ENCODE measurements at places on chromosomes 3 and 15.

- DNase-seq: no peak
Measured at GRCh38 chr3:131794766-131795388, 239.9 kb downstream of the CPNE4 start.

GRCh38 chr3:48661501-48662144 is 1.1 kb downstream of the CELSR3 start:
- DNase-seq: no peak

DNA sequence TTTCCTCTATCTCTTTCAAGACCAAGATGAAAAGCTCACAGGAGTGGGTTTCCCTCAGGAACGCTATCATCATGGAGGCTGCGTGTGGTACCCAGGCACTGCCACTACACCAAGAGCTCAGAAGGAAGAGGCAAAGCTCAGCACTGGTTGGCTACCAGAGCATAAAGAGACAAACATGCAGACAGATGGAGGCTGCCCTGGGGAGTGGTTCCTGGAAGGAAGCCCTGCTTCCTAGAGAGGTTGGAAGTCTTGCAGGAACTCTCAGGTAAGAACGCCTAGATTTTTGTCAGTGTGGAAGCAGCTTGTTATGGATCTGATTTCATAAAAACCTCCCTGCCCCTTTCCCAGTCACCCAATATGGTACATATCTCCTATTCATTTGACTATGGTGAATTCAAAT is 49.9 kb upstream of the ADCY5 start:
- DNase-seq: no peak

DNA sequence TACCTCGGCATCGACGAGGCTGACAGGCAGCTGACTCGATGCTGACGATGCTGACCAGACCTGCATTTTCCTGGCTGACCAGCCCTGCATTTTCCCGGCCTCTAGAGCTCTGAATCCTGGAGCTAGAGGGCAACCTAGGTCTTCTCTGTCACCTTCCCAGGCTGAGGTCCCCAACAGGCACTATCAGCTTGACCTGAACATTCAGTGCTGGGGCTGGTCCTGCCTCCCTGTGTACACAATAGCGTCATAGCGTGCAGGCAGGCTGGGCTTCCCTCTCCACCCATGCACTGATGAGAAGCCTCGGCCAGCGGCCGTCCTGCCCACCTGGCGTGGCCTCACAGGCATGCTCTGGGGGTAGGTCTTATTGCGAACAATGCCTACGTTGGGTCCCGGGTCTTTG is 62.3 kb upstream of the SNRPA1 start:
- no peak for DNase-seq

DNA sequence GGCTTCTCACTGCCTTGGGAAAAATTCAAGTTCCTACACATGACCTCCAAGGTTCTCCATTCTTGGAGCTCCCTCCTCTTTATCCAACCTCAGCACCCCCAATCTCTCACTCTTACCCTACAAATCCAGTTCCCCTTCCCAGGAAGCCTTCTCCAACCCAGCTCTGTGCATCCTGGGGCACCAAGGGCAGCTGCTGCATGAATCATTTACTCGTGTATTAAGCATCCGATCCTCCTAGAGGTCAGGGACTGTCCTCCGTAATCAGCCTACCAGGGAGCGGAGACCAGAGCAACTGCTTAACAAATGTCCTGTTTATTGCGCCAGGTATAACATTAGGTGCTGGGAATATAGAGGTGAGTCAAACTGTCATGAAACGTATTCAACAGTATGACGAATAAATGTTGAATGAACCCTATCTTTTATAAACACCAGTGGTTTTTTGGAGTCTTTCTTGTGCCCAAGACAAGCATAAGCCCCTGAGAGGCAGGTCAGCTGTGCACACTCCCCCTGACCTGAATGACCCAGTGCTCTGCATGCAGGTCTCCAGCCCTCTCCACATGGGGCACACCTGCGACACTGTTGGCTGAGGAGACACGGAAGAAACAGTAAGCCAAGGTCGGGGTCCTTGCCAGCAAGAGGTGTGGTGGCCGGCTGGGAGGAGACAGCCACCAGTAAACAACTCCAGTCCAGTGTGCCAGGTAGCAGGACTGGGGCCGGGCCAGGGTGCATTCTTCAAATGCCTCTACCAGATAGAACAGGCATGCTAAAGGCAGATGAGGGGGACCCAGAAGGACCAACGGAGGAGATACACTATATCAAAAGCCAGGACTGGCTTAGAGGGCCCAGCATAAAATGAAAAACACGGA is 27.6 kb downstream of the ANP32A start:
- no peak for DNase-seq

DNA sequence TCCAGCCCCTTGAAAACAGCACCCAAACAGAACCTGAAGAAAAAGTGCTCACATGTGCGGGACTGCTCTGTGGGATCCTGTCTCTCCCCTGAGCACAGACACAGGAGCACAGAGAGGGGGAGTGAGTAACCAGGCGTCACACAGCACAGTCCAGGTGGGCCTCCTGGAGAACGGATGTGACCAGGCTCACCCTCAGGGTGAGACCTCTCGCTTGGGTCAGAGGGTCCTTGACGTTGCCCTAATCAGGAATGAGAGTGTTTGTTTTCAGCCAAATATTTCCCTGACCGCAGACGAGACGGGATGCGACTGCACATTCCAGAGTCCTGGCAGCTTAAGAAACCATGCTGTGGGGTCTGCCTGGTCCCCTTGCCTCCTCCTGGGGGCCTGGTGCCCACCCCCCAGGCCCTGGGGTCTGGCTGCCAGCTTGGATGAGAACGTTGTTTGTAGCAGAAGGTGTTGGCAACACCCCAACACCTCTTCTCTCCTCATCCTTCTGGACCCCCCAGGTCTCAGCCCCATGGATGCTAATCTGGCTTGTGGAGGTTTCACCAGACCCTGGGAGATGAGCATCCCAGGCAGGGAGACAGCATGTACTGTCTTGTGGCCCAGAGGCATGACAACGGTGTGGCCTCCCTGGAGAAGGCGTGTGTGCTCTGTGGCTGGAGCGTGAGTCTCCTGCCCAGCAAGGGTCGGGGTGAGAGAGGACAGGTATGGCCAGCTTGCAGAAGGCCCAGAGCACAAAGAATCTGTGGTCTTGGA is 42.1 kb upstream of the SLC6A6 start:
- DNase-seq: no peak

GRCh38 chr3:191094057-191094845 is 104.8 kb upstream of the OSTN start:
- DNase-seq: no peak

DNA sequence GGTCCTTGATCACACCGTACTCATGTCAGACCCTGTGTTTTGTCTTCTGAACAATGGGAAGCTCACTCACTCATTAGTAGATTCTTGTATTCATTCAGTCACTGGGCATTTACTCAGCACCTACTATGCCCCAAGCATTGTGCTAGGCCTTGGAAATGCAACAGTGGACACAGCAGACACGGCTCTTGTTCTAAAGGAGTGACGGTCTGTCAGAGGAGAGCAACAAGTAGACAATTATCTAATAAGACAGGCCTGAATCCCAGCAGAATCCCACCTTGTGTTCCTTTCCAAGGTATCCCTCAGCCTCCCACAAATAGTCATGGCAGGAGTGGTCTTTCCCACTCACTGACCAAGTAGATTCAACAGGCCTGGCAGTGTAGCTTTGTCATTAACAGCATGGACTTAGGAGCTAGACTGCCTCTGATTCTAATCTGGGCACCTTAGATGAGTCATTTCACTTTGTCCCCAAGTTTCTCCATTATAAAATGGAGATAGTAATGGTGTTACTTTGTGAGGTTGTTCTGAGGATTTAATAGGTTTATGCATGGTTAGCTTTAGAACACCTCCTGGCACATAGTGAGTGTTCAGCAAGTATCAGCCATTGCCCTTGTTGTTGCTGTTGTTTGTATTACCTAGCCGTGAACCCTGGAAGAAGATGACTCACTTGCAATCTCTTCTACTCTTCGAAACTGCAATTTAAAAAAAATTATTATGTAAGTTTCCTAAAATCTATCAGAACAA is 69.1 kb downstream of the SSUH2 start:
- no peak for DNase-seq

DNA sequence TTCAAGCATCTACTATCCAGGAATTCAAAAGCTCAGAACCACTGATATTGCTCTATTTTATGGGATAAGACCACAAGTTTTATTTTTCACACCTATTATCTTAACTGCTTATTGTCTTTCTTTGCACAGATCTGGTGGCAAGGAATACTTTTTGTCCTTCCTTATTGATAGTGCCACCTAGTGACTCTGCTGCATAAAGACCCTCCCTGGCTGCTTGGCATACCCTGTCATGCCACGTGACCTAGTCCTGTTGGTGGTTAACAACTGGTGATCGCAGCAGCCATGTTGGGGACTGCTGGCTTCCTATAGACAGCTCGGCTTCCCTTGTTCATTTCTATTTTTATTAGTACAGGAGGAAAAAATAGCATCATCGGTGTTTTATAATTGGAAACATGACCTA is 236.3 kb downstream of the MEX3B start:
- DNase-seq: no peak

DNA sequence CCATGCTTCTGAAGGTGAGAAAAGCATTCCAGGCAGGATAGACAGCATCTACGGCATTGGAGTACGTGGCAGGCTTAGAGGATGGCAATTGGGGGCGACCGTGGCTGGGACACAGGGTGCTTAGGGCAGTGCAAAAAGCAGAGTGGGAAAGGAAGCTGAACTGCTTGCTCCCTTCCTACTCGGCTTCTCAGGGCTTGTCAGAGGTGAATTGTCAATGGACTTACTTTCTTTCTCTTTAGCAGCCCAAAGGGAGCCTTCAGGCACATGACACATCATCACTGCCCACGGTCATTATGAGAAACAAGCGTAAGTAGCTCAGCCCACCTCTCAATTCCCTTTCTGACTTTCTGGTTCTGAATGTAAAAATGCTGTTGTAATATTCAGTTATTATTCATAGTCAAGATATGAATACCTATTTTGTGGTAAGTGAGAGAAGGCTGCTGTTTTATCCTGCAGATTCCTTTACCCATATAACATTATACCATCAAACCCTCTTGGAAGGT is 84.3 kb downstream of the KLHL25 start:
- DNase-seq: no peak

- DNase-seq: no peak
Measured at GRCh38 chr3:164550857-164551256, 527.4 kb downstream of the SI start.

GRCh38 chr3:95899911-95900310 is 914.5 kb upstream of the EPHA6 start:
- DNase-seq: no peak

GRCh38 chr3:193938613-193939012 is 197.3 kb upstream of the HES1 start:
- no peak for DNase-seq

DNA sequence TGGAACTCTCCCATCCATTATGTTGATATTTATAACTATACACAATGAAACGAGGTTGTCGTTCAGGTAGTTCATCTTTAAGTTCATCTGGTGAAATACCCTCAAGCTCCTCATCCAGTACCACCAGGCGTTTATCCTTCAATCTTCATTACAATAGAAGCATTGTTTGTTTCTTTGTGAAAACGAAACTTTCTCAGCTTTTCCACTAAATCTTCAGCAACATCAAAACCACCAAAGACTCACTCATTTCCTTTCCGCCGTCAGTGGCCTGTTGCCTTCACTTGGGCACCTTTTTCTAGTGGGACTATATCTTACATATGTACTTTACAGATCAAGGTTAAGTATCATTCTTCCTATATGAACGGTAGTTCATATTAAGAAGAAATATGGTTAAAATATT is 44.1 kb upstream of the TFG start:
- DNase-seq: no peak

GRCh38 chr3:127162947-127163645 is 29.8 kb upstream of the PRR23E start:
- no peak for DNase-seq

GRCh38 chr3:10758304-10759037 is 57.6 kb upstream of the SLC6A11 start:
- peak; percentile 17 for DNase-seq

GRCh38 chr15:92288755-92289154 is 104.9 kb upstream of the ST8SIA2 start:
- DNase-seq: no peak

DNA sequence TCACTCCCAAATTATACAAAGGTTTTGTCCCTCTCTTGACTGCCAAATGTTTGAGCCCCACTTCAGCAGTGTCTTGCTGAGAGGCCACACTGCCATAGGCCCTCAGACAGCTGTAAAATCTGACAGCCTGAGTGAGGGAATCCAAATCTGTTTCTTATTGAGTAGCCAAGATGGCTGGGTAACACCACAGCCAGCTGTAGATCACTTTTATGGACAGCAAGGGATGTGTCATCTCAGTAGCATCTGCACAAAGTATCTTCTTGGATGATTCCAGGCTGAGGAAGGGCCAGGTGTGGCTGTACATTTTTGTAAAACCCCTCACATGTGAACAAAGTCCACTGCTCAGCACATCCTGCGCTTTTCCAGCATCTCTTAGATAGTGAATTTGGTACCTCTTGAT is 237.0 kb upstream of the LRTM1 start:
- no peak for DNase-seq

DNA sequence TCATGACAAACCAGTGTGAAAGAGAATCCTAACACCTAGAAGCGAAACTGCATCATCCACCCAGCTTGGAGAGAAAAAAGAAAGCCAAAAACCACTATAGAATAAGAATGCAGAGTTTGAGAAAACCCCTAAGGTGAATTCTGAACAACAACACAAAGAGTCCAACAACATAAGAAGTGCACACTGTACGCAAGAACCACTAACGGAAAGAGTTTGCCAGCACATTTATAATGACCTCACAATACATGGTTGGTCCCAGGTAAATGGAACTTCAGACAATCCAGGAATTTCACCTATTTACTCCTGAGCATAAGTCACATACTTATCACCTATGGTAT is 128.3 kb upstream of the BHLHE40 start:
- no peak for DNase-seq

- no peak for DNase-seq
Measured at GRCh38 chr3:149339931-149340309, 6.5 kb upstream of the TM4SF18 start.

Data from NK-92 treated with Interleukin-12 subunit alpha and Interleukin-12 subunit beta, amount 100 ng/mL, for 24 hours (cell line).